Stimulated activated CD8-positive, alpha-beta memory T cell treated with anti-CD3 and anti-CD28 coated beads, Interleukin-2, amount 100 ng/mL, for 1 hour (primary cell): ENCODE measurements at places on chromosomes 7 and 10.

DNA sequence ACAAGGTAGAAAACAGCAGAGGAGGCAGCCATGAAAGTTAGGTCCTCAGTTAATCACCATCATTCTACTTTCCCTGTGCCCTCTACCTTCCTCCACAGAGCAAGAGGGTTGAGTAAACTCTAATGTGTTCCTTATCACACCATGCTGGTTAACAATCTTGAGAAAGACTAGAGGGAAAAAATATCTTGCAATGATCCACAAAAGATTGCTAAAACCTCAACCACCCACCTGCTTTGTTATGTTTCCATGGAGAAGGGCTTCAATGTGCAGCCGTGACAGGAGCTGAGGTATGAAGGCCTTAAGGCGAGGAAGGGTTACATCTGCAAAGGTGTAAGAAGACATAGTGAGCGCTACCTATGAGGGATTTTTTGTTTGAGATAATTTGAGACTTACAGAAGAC lies 103.9 kb downstream of the IDE start:
- no peak for DNase-seq

DNA sequence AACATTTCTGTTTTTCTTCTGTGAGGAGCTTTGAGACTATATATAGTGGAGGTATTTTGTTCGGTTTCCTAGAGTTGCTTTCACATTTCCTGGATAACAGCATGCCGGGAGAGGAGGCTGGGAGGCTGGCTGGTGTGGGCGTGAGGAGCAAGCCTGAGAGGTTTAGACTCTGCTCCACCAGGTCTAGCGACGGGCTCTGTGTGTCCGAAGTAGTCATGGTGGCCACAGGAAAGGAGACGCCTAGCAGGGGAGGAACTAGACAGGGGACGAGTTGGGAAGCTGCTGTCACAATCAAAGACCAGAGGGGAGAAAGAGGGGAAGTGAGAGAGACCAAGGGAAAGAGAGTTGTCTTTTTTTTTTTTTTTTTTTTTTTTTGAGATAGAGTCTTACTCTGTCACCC lies 19.6 kb downstream of the PTPRE start:
- DNase-seq, result no peak

GRCh38 chr10:125823663-125824251 lies 411 bp downstream of the BCCIP start:
- DNase-seq, result no peak

GRCh38 chr7:38934051-38934450 lies 25.1 kb upstream of the VPS41 start:
- DNase-seq, result no peak

- DNase-seq, result no peak
These were observed 3.1 kb downstream of the SYPL1 start for GRCh38 chr7:106108991-106109390.

DNA sequence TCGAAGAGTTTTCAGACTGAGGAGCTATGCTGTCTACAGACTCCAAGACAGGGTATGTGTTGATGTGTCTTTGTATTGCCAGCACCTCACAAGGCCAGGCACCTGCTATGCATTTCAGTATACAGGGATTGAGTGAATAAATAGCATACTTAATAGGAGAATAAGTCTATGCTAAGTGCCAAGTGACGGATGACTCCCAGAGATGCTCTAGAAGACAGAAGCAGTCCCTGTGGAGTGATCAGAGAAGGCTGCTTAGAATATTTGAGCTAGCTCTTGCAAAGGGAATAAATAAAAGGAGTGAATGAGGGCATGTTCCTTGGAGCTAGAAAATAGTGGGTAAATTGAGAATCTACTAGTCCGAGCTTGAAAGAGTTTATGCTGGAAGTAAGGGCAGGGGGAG lies 346.4 kb downstream of the GATA3 start:
- no peak for DNase-seq

- no peak for DNase-seq
These were observed 589 bp upstream of the RAPGEF5 start for GRCh38 chr7:22357311-22358175.
